ENCODE measurements at places on chromosomes 6 and 20.

DNA sequence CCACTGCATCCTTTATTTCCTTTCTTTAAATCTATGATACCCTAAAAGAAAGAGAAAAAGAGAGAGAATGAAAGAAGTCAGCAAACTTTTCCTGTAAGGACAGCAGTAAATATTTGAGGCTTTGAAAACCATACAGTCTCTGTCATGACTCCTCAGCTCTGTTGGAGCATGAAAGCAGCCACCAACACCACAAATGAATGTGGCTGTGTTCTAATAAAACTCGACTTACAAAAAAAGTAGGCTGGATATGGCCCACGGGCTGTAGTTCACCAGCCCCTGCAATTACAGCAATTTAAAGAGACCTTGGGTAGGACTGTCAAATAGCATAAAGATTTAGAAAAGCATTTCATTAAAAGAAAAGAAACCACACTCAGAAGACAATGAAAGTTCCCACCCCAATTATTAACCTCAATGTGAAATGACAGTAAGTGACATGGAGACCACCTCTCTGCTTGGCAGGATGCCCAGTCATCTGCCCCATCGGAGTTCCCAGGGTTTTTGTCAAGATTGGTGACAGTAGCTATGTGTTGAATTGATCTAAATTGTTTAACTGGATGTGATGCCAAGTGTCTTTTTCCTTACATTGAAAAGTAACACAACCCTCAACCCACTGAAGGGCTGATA, 50.9 kb downstream of the TNFRSF21 start:
- DNase-seq, result no peak

DNA sequence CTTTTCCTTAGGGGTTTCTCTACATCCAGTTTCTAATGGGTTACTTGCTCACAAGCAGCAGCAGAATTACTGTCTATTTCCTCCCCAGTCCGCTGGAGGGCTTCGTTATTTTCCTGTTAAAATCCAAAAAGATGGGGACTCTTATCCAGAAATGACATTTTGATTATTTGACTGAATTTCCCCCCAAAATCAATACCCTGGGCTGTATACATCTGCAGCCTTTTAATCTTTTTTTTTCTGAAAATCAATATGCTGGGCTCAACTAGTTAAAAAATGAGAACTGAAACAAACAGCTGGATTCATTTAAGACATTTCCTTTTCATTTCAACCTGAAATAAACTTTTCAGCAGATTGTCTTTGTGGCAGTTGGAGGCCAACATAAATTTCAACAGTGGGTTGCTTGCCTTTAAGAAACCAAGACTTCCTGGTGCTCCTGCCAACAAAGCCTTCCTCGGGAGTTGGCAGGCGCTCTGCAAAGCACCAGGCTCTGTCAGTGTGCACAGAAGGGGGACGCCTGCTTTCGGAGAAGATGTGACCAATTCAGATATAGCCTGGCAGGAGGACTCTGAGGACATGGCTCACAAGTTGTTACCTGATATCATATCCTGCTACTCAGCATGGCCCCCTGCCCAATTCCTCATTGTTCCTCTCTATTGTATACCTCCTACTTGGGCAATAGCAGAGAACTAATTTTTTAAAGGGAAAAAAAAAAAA, 204.7 kb upstream of the ARG1 start:
- no peak for DNase-seq

GRCh38 chr6:143264986-143265764, 185.3 kb downstream of the ADAT2 start:
- DNase-seq, result no peak

GRCh38 chr20:44809380-44810060, 826 bp downstream of the RIMS4 start:
- DNase-seq, result no peak

GRCh38 chr20:53921443-53921973, 148.9 kb downstream of the BCAS1 start:
- no peak for DNase-seq

DNA sequence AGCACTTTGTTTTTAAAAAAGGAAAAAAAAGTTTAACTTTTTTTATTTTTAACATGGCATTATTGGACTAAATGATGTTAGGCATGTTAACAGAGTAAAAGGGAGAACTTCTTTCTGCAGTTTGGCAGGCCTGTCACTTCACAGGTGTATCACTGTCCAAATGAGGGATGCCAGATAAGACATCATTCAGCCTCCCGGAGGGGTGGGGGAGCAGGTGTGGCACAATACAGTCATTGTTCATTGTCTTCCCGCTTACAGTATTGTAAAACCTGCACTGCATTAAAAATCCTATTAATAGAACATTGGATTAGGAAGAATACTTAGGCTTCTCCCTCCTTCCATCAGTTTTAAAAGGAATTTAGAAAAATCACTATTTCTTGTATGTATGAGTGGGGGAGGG, 80.7 kb downstream of the CARMIL1 start:
- DNase-seq, result no peak

GRCh38 chr6:56724455-56724854, 81.8 kb upstream of the DST start:
- no peak for DNase-seq

DNA sequence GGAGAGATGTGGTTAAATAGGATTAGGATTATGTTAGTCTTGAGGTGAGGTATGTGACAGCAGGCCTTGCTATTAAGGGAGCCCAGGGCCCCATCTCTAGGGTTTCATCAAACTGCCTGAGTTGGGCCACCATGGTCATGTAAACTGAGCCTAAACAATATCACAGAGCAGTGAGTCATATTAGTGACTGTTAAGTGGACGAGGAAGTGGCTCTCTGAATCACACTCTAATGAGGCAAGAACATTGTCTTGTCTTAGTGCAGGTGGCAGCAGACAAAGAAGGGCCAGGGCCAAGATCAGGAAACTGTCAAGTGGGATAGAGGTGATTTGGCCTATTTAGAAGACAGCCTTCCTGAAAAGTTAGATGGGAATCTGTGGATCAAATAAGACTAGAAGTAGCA, 23.1 kb downstream of the ENPP3 start:
- DNase-seq, result no peak

GRCh38 chr6:117167520-117168271, 97.7 kb upstream of the VGLL2 start:
- no peak for DNase-seq

GRCh38 chr6:17096652-17097051, 5.2 kb upstream of the STMND1 start:
- DNase-seq, result no peak

GRCh38 chr20:17943343-17943742, 25.3 kb downstream of the SNX5 start:
- no peak for DNase-seq

GRCh38 chr20:57244627-57245214, 21.7 kb downstream of the BMP7 start:
- no peak for DNase-seq

- no peak for DNase-seq
Observed at GRCh38 chr6:33194431-33194979, 2.2 kb upstream of the COL11A2 start.

DNA sequence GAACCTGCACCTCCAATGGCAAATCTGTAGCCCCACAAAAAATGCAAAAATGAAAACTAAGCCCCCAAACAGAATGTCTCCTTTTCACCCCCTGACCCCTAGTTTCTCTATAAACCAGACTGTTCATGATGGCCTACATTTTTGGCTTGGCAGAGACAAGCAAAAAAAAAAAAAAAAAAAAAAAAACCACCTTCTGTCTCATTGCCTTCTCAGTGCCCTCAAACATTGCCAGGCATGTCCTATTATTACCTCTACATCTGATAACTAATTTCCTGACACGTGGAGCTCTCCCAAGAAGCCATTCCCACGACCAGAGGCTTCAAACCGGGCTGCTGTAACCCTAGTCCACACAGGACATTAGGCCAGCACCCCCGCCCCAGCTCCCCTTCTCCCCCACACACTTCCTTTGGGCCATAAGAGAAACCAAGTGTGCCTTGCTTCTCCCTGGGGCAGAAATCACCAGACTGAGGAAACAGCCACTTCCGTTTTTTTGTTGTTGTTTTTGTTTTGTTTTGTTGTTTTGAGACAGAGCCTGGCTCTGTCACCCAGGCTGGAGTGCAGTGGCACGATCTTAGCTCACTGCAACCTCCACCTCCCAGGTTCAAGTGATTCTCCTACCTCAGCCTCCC, 65.4 kb downstream of the GPR6 start:
- no peak for DNase-seq

DNA sequence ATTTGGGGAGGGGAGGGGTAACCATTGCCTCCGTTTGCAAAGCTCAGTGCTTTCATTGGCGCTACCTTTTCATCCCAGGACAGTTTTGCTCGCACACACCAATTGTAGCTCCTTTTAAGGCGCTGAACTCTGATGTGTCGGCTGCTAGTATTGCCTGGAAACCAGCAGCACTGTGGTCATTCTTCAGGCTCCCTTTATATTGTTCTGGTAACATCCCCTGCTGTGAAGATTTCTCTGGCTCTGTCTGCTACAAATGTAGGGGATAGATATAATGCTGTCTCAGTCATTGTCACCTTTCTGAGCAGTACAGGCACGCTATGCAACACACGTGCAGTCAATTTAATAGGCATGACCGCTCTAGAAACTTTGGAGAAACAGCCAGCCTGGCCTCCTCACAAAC, 172.9 kb upstream of the SASH1 start:
- no peak for DNase-seq

DNA sequence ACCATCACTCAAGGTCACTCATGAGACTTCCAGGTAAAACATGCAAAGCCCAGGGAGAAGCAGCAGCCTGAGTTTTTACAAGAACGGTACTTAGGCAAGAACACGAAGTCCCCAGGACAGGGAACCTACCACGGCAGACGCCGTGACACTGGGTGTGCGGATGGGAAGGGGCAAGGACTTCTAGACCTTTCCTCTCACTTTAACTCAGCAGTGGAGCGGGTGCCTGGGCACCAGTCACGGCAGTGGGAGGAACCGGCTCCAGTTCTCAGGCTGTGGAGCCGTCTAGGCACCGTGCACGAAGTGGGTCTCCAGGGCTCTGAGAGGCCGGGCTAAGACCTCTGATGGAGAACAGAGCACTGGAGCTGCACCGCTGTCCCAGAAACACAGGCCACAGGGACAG, 2.5 kb downstream of the ZBTB46 start:
- DNase-seq, result no peak

GRCh38 chr6:147642458-147642857, 134.0 kb downstream of the SAMD5 start:
- DNase-seq, result no peak

DNA sequence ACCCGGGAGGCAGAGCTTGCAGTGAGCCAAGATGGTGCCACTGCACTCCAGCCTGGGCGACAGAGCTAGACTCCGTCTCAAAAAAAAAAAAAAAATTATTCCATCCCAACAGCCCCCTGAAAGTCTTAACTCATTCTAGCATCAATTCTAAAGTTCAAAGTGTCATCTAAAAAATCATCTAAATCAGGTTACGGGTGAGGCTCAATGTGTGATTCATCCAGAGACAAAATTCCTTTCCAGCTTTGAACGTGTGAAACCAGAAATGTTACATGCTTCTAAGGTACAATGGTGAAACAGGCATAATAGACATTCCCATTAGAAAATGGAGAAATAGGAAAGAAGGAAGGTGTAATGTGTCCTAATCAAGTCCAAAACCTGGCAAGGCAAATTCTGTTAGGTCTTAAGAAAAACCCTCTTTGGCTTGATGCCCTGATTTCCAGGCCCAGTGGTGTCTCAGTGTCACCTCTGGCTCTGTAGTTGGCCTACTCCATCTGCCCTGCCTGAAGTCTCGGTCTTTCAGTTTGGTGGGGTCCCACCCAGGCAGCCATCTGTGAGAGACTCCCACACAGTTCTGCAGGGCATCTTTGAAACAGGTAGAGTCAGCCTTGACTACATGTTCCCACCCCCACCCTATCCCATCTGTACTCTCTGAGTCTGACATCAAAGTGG, 43.5 kb downstream of the HFE start:
- DNase-seq, result no peak

- no peak for DNase-seq
Observed at GRCh38 chr6:18330548-18331081, 56.5 kb upstream of the RNF144B start.

GRCh38 chr20:50993876-50994275, 29.0 kb downstream of the KCNG1 start:
- DNase-seq, result no peak

DNA sequence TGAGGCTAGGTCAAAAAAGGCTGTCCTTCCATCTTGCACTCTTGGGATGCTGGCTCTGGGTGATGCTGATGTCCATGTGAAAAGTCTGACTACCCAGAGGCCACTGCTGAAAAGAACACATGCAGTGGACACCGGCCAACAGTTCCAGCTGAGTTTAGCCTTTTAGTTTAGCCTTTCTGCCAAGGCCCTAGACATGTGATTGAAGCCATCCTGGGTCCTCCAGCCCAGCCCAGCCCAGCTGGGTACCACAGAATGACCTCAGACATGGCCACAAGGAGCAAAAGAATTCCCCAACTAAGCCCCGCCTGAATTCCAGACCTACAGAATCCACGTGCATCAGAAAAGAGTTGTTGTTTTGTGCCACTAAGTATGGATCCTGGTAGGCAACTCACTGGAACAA, 17.4 kb downstream of the PIGT start:
- DNase-seq, result no peak

DNA sequence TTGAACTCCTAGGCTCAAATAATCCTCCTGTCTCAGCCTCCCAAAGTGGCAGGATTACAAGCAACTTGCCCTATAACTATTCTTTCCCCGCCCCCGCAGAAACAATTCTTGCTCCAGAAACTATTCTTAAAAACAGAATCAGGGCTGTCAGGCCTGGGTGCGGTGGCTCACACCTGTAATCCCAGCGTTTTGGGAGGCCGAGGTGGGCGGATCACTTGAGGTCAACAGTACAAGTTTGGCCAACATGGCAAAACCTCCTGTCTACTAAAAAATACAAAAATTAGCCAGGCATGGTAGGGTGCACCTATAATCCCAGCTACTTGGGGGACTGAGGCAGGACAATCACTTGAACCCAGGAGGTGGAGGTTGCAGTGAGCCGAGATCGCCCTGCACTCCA, 31.2 kb downstream of the SAMHD1 start:
- no peak for DNase-seq

DNA sequence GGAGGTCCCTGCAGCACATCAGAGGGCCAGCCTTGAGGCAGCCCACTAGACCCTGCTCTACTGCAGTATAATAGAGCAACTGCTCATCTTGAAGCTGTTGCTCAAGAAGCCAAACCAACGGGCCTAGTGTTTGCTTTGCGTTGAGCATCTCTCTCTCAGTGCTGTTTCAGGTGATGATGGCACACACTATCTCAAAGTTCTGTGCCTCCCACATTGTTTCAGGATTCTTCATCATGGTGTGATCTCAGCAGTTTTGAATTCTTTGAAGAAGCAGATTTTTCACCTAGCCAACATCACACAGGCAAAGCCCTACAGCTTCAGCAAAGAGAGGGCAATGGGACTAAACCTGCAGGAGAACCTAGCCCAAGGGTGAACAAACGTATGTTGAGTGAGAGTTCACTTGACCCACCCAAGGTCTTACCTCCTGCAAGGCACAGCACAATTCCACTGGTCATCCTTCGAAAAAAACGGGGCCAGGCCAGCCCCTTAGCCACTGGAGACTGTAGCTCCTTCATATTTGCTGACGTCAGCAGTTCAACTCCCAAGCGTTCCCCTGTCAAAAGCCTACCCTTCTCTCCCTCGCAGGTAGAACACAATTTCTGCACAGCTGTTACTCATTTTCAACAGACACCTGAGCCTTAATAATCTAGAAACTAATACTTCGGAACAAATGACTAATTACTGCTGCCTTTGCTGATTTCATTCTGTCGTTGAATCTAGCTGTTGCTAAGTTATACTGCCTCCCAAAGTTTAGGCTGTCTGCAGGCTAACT, 15.8 kb downstream of the MYB start:
- peak; percentile 35 for DNase-seq
